ENCODE measurements at places on chromosomes 16 and 17. TPM values are rescaled to one million over a fixed set of nuclear protein-coding genes. Genes with fewer than 3 reads are reported as not detected.

Gene PRRT2
- total RNA-seq: 3.0 TPM

Gene P2RX1
- total RNA-seq: 0.62 TPM

Gene ABCC12
- not detected for total RNA-seq

DNA sequence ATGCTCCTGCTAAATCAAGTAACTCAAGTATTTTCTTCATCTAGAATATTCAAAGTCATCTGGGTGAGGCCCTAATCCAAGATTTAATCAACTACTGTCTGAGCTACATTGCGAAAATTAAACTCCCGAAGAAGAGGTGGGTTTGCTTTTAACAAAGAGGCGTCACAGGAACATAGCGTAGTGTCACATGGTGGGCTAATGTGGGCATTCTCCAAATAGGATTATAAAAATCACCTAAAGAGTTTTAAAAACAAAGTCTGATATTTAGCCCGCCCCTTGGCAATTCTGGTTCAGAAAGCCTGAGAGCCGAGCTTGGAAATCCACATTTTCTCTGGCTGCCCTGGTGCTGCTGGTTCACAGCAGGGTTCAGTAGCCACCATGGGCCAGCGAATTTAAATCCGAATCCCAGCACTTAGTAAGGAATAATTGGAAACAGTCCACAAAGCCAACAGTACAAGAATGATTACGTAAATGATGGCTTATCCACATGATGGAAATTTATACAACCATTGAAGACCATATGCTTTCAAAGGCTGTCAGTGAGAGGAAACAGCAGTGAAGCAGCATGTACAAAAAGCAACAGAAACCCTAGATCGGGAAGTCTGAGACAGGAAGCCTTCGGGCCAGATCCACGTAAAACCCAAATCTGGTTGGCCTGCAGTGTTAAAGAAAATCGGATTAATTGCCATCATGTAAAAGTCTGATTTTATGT is 8.8 kb downstream of the PMM2 start:
- no peak for DNase-seq

DNA sequence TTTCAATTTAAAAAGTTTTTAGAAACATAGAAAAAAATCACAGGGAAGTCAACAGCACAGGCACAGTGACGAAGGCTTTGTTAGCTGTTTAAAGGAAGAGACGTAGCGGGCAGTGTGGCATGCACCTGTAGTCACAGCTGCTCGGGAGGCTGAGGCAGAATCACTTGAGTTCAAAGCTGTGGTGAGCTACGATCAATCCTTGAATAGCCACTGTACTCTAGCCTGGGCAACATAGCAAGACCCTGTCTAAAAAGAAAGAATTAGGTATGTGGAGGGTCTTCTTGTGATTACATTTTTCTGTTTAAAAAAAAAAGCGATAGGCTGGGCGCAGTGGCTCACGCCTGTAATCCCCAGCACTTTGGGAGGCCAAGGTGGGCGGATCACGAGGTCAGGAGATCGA is 50.1 kb downstream of the FOXK2 start:
- no peak for DNase-seq

- no peak for DNase-seq
Observed at GRCh38 chr16:54718376-54718775, 212.3 kb upstream of the IRX5 start.

- DNase-seq: no peak
Observed at GRCh38 chr16:24165273-24165672, 90.9 kb upstream of the CACNG3 start.

GRCh38 chr16:84810518-84811273 is 9.1 kb upstream of the CRISPLD2 start:
- DNase-seq: peak; percentile 21

- no peak for DNase-seq
Observed at GRCh38 chr16:854808-855410, 54.4 kb upstream of the GNG13 start.

DNA sequence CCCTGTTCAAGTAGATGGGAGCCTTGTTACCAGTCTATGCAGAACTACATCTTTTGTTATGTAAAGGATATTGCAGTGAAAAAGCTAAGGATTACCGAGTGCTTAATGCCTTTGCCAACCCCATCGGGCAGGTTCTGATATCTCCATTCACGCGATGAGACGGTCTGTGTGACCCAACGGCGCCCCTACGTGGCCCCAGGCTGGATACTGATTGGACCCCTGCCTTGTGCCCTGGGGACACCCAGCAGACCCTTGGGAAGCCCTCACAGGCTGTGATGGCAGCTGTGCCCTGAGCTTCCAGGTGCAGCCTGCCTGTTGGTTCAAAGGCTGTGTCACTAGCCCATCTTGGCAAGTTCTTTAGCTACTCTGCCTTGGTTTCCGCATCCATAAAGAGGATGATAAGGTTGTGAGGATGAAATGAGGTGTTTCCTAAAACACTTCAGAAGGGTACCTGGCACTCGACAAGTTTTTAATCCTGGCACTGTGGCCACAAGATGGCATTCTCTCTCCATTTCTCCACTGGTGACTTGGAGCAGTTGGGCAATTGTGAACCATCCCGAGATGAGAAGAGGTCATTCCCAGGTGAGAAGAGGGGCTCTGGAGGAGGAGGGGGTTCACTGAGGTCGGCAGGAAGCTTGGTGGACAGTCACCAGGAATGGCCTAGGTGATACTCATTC is 33.6 kb downstream of the HAPSTR1 start:
- no peak for DNase-seq

- no peak for DNase-seq
Observed at GRCh38 chr17:39706921-39707337, 7.1 kb downstream of the ERBB2 start.

GRCh38 chr17:59696682-59697277 is 10.4 kb downstream of the PTRH2 start:
- no peak for DNase-seq

GRCh38 chr16:70770626-70771552 is 30.1 kb downstream of the VAC14 start:
- no peak for DNase-seq

DNA sequence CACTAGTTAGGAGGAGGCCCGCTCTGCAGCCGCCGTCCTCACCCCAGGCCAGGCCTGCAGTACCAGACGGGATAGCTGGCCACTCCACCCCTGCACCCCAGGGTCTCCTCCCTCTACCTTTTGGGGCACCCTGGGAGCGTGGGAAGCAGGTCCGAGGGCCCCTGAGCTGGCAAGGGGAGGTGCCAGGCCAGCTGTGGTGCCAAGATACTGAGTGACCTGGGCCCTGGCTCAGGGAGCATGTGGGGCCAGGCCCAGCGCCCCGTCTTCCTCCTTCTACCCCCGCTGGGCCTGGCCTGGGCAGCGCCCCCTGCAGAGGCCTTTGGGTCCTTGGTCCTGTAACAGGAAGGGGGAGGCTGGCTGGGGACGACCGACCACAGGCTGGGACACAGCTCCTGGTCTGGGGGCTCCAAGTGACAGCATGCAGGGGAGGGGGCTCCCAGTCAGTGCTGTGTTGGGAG is 13.0 kb downstream of the PAM16 start:
- no peak for DNase-seq

DNA sequence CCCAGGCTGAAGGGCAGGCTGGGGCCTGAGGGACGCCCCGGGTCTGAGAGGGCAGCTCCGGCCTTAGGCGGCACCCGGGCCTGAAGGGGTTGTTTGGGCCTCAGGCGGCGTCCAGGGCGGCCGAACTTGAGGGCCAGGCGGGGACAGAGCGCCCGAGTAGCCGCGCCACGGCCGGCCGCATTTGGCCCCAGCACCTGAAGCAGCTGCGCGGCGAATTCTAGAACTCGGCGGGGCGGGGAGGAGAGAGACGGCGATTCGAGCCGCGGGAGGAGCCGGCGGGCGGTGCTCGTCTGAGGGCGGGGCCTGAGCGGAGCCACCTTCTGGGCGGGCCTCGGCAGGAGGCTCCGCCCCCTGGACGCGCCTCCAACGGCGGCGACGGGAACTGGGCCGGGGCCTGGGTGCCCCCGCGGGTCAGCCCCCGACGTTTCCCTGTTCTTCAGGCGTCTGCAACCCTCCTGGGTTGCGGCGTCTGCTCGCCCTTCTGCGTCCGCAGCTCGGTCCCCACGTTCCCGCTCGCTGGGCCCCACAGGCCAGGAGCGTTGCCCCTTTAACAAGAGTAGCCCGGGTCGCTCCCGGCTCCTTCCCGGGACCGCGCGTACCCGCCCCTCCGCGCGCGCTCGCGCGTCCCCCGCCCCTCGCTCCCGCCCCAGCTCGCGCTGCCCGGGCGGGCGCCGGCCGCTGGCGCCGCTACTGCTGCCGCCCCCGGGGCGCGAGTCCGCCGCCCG is at the start of the genes INCA1 and KIF1C:
Gene INCA1 (minus strand): TSS at position 221 of the 725 bp plus-strand sequence. CDS start 3,085 bp downstream, outside the sequence.
Gene KIF1C (plus strand): TSS at position 649 of the 725 bp plus-strand sequence. CDS start 2,297 bp downstream, outside the sequence.
- peak; percentile 95 for DNase-seq

GRCh38 chr16:89902980-89903379 is 15.7 kb upstream of the MC1R start:
- DNase-seq: no peak

DNA sequence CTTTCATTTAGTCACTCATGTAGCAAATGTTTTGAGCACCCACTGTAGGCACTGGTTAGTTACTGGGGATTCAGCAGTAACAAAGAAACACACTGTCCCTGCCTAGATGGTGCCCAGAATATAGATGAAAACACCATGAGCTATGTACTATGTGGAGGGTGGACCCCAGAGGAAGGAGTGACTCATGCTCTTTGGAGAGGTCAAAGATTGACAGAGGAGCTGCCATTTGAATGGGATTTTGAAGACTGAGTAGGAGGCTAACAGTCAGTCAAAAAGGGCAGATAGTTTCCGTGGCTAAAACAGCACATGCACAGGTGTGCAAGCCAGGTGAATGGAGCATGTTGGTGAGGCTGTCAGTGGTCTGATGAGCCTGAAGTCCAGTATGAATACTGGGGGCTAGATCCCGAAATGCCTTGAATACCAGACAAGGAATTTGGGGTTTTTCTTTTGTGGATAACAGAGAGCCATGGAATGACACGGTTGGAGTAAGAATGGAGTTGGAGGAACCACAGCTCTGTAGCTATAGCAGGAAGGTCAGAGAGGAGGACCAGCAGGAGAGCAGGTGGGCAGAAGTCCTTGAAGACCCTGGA is 6.1 kb downstream of the IL21R start:
- no peak for DNase-seq

DNA sequence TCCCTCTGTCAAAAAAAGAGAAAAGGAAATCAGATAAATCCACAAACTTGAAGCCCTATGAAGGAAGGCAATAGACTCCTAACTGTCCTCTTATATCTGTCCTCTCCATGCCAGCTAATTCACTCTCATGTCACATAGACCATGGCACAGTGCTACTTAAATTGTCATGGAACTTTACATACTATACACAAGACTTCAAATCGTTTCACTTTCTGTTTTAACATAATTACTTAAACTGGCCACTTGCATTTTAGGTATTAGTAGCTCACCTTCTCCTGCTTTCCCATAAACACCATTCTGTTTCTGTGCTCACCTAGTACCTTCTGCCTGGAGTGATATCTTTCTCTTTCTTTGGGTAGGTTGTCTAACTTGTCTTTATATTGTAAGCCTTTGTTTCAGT is 816.7 kb upstream of the KIF2B start:
- no peak for DNase-seq

DNA sequence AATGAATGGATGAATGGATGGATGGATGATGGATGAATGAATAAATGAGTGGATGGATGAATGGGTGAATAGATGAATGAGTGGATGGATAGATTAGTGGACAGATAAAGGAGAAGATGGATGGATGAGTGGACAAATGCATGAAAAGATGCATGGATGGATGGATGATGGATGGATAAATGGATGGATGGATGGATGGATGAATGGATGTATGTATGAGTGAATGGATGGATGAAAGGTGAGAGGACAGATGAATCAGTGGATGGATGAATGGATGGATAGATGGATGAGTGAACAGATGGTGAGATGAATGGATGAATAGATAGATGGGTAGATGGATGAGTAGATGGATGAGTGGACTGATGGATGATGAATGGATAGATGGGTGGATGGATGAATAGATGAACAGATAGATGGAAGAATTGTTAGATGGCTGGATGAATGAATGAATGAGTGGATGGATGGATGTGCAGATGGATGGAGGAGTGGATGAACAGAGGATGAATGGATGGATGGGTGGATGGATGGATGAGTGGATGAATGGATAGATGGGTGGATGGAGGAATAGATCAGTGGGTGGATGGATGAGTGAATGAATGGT is 13.7 kb upstream of the KCNJ12 start:
- no peak for DNase-seq

DNA sequence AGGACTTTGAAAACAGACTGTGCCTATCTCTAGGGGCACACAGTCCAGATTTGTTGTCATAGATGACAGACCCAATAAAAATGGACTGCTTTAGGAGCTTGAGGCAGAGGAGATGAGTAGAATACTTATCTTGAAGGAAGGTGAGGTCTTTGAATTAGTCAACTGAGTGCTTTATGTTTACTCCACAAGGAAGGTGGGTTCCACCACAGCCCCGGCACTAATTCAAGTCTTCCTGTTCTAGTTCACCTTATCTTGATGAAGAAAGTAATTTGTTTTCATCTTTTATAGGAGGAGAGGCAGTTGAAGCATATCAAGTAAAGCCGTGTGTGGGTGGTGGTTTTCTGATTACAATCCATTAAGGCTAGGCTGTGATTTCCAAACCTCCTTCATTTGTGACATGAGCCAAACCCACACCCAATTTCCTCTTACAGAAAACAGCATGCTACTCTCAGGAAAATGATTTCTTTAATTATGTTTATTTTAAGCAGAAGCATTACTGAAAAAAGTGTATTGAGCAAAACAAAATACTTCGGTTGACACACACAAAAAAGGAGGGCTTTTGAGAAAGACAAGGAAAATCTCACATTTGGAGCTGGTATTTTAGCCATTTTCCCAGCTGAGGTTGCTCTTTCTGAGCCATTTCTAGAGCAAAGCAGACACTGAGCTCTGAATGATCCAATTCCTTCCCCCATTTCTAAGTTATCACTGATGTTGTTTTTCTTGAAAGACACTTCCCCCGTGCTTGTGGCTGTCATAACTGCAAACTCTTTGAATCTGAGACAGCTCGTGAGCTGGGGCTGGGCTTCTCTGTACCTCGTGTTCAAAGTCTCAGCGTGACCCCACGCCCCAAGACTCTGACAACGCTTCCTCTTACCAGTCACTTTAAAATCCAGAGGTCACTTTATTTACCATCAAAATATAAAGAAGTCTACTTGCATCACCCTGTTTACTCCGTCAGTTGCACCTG is 35.4 kb downstream of the CDRT15 start:
- no peak for DNase-seq

- no peak for DNase-seq
Observed at GRCh38 chr17:72667096-72668063, 425.1 kb downstream of the SLC39A11 start.

- DNase-seq: no peak
Observed at GRCh38 chr16:86960266-86960665, 356.9 kb downstream of the C16orf95 start.

- no peak for DNase-seq
Observed at GRCh38 chr17:73470316-73470826, 158.6 kb upstream of the CDC42EP4 start.

- DNase-seq: no peak
Observed at GRCh38 chr16:48611329-48612137, 1.6 kb upstream of the N4BP1 start.

- DNase-seq: no peak
Observed at GRCh38 chr17:20046629-20047028, 37.5 kb downstream of the SPECC1 start.
